Endothelial cell (in vitro differentiated cells): ENCODE measurements at places on chromosomes 7 and 10. TPM values are rescaled to one million over a fixed set of nuclear protein-coding genes. Genes with fewer than 3 reads are reported as not detected.

DNA sequence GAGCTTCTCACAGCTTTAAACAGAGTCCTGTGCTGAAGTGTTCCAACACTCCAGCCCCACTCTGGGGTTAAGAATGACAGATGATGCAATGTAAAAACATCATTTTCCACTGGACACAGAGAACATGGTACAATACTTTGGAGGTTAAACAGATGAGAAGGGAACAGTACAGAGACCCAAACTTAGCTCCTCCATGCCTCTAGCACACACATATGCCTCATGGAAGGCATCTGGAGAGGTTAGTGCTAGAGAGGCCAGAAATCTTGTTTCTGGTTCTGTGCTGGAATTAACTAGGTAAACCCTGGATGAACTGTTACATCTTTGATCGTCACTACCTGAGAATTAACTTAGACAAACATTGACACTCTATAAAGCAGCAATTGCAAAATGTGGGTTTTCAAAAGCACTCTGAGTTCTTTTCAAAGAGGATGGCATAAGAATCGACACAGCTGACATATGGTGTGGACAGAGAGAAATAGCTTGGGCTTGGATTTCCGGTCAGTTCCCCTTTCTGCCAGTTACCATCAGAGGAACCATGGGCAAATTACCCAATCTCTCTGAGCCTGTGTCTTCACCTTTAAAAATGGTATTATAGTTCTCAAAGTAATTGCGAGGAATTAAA is 81.9 kb downstream of the KCNMA1 start:
- no peak overlapping the region for H3K27ac ChIP-seq
- peaks cover 2% of the 10 kb centered on the region for H3K27me3 ChIP-seq
- no peaks in the 10 kb centered on the region for H3K36me3 ChIP-seq
- H3K4me3 ChIP-seq = no peak overlapping the region
- no peak for DNase-seq
- peaks cover 9% of the 10 kb centered on the region for H3K4me1 ChIP-seq

DNA sequence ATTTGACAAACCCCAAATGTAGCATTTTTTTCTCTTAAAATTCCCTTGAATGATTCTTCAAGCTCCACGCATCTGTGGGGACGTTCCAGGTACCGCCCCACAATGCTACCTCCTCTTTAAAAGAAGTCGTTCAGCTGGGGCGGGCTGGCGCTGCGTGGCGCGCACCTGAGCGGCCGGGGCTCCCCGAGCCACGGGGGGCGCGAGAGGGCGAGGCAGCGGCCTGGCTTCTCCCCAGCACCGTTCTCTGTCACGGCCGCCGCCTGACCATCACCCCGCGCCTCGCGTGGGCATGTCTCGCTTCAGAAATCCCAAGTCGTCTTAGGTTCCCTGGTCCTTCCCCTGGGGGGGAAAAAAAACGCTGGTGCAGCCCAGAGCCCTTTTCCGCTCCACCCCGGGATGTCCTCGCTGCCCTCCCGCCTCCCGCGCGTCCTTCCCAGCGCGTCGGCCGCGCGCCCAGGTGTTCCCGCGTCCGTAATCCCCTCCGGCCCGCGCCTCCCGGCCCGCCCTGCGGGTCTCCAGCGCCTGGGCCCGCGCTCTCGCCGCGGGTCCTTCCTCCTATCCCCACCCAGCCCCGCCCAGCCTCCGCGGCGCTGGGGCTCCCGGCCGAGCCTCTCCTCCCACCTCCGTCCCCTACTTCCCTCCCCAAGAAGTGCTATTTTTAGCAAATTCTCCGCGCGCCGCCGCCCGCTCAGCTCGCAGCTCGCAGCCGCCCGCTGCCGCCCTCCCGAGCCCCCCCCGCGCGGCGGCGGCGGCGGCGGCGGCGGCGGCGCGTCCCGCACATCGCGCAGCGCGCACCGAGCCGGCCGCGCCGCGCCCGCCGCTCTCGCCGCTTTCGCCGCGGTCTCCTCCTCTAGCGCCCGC is 58.7 kb upstream of the PRPS1L1 start:
- no peaks in the 10 kb centered on the region for H3K36me3 ChIP-seq
- peaks cover 11% of the 10 kb centered on the region for H3K4me1 ChIP-seq
- H3K4me3 ChIP-seq = peak overlapping the region; percentile 89
- H3K27me3 ChIP-seq = peaks cover 7% of the 10 kb centered on the region
- no peak overlapping the region for H3K27ac ChIP-seq

BAIAP2L1 gene
- total RNA-seq = 20.6 TPM

OR2A42 gene
- total RNA-seq = 0.08 TPM
